ENCODE measurements at places on chromosomes 6 and 20. TPM values are rescaled to one million over a fixed set of nuclear protein-coding genes. Genes with fewer than 3 reads are reported as not detected.

The MRAP2 gene
- not detected for total RNA-seq

GRCh38 chr6:109260701-109261100, 121.6 kb downstream of the CD164 start:
- DNase-seq, result no peak

DNA sequence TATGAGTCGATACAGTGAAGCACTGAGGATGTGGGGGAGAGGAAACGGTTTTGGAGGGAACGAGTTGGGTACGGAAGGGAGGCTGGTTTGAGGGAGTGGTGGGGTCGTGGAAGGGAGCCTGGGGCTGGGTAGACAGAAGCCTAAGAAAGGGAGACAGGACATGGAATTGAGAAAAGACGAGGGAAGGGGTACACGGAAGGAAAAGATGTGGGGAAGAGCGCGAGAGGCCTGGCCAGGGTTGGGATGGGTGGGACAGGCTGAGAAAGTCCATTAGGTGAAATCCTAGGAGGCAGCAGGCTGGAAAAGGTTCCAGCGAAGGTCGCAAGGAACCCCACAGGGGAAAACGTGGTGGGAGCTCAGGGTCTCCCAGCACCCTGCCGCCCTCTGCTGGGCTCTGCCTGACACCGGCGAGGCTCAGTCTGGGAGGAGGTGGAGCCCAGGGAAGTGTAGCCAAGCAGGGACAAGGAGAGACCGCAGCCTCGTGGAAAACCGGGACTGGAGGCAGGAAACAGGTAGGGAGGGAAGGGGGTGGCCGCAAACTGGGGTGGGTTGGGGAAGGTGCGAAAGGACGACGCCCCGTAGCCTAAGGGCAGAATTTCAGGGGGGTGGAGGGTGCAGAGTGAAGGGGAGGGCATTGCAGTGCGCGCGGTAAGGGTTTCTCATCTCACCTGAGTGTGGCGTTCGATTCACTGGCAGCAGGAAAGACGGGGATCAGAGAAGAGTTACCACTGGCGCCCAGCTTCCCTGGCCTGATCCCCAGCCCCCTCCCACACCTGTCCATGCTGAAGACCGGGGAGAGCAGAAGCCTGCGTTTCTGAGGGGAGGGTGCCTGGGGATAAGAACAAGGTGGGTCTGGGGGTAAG, 4.3 kb downstream of the GABBR1 start:
- DNase-seq, result peak; percentile 44

DNA sequence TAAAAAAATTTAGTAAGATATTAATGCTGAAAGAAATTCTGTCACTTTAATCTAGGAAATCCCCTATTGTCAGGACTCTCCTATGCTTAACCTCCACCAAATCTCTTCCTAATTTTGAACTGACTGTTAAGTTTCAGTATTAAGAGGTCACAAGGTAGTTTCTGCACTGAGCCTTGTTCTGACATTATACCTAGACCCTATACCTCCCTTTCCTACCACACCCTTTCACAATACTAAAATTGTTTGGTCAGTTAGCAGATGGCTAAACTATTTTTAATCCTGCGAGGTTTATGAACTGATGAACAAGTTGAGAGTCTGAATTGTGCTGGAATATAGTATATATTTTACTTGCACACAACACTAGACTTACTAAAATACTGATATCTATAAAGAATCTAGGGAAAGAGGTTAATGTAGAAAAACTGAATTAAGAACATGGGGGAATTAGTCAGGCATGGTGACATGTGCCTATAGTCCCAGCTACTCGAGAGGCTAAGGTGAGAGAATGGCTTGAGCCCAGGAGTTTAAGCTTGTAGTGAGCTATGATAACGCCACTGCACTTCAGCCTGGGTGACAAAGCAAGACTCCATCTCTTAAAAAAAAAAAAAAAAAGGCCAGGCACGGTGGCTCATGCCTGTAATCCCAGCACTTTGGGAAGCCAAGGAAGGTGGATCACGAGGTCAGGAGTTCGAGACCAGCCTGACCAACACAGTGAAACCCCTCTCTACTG, 51.5 kb downstream of the HBS1L start:
- DNase-seq, result no peak

DNA sequence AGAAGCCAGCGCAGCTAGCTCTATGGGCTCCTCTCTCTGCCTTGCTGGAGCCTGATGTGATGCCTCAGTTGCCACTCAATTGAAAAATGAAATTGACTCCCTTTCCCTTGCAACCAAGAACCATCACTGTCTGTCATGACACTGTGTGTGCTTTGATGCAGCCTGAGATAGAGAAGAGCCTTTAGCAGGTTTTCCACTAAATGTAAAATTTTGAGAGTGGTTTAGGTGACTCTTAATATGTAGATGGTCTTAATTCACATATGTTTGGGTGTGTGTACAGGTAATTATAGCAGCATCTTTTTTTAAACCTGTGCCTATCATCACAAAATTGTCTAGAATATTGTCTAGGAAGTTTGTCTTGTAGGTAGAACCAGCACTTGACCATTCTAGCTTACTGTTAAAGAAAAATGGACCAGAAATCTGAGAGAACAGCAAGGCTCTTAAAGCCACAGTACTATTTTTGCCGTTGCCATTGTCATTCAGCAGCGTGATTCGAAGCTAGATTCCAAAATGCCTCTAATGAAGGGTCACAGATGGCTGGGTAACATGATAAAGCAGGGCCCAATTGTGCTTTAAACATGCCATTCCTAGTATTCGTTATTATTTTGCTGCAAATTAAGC, 1.3 kb downstream of the ARFGEF3 start:
- no peak for DNase-seq

- DNase-seq, result no peak
Observed at GRCh38 chr6:130503146-130503545, 137.3 kb downstream of the TMEM200A start.

GRCh38 chr6:169269180-169270076, 15.8 kb upstream of the THBS2 start:
- no peak for DNase-seq

The MTFR2 gene
- 1.2 TPM for total RNA-seq

DNA sequence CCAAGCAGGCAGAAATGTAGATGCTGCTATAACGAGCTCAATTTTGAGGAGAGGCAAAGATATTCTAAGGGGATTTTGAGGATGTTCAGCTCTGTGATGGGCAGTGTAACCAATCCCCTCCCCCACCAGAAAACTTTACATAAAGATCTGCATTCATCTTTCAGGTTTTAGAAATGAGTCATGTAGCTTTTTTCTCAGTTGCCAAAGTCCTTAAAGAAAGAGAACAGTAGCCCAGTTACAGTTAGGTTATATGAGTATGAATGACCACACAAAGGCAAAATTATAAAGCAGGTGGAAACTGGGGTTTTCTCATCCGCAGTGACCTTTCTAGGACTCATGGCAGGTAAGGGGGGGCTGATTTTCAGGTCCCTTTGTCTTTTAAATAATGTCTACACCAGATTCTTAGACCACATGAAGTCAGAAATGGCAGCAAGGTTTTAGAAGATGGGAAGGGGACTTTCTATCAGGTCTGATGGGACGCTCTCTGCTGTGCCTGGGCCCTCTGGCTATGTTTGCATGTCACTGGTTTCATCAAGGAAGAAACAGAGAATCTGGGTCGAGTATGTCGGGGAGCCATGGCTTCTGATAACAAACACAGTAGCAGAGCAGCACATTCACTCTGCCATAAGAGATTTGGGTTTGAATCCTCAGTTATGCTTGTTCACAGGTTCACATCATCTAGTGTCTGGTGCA, 94.7 kb downstream of the CLIC5 start:
- no peak for DNase-seq

DNA sequence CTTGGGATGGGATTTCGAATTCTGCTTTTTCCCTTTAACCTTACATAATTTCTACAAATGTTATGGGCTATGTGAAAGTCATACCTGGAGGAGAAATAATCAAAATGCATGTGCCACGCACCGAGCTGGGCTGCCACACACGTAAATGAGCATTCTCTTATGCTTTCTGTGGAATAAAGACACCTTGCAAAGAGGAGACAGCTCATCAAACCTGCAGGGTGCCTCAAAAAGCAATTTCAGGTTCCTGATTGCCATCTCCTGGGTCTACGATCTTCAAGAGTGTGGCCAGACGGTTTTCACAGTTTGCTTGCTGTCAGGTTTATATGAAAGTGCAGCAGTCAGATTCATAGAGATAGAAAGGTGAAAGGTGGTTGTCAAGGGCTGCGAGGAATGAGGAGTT, 36.6 kb downstream of the DUSP22 start:
- DNase-seq, result no peak

DNA sequence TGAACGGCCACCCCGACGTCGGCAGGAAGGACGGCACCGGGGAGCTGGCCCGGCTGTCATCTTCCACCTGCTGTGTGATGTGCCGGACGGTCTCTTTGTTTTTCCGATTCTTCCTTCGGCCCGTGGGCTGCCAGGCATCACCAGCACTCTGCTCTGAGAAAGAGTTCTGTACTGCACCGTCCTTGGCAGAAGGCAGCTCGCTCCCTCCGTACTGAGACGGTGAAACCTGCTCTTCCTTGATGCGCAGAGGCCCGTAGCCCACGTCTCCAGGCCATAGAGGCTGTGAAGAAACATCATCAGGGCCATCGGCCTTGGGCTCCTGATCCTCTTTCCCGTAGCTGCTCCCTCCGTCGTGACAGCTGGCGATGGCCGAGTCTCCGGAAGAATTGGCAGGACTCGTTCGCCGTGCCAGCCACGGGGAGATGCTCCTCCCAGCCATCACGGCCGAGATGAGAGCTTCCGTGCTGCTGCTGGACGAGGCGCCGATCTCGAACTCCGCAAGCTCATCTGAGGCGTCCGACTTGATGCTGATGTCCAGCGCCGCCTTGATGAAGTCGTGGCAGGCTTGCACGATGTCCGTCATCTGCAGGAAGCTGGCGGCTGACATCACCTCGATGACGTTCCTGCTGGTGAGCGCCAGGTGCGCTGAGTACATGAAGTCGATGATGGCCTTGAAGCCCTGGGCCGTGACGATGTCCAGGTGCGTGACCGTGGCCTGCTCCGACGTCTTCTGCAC, 41.1 kb downstream of the ZBTB46 start:
- DNase-seq, result no peak

- DNase-seq, result no peak
Observed at GRCh38 chr6:73801652-73802268, 105.8 kb downstream of the CD109 start.

GRCh38 chr20:61314326-61315010, 62.4 kb downstream of the CDH4 start:
- DNase-seq, result no peak

DNA sequence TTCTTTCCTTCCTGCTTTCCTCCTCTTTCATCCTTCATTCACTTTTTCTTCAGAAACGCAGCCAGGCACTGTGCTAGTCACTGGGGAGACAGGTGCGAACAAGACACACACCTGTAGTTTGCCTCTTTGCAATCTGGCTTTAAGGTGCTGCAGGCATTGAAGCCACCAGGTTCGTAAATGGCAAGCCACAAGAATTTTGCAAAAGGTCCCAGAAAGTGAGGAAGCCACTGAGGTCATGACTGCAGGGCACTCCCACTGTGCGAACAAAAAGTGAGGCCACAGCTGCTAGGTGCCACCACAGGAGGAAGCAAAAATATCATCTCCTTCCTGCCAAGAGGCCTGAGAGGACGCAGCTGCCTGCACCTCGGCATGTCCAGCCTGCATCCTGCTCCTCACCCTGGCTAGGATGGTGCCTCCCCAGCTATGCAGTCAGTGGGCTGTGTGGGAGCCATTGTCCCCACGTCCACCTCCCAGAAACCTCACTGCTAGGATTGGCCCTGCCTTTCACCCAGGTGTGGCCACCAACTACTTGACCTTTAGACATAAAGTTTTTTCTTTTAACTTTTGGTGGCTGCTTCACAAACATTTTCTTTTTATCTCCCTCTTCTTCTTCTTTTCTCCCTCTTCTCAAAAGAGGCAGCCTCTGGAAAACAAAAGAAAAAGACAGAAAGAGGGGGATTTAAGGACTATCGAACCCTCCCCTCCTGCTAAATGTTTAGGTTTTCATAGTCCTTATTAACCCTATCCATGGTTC, 230.8 kb downstream of the BCAS1 start:
- peak; percentile 80 for DNase-seq

DNA sequence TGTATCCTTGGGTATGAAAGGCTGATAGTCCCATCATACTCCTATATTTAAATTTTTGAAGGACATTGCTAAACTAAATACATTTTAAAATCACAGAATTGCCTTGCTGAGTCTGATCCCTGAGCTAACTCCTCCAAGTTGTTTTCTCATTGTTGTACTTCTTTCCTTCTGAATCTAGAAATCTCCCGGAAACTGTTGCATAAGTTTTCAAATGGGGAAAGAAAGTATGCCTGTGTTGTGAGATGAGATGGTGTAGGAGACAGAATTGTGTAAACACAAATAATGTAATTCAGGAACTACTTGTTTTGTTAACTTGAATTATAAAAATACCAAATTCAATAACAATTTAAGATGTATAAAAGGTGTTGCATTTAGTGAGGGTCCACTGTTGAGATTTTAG, 7.3 kb downstream of the PNRC1 start:
- no peak for DNase-seq

DNA sequence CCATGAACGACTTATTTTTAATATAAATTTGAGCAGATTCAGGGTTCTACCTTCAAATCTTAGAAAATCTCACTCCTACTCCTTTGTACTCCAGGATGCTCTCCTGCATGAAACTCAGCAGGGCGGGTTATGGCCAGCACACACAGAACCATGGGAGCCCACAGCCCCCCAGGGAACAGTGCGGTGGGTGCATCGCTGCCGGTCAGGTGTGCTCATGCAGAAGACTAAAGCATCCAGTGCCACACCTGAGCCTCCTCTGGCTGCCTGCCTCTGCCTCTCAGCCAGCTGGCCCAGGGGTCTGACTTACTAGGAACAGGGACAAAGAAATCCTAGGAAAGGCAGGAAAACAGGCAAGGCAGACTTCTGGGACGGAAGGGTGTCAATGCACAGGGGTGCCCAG, 31.8 kb downstream of the EZR start:
- no peak for DNase-seq

DNA sequence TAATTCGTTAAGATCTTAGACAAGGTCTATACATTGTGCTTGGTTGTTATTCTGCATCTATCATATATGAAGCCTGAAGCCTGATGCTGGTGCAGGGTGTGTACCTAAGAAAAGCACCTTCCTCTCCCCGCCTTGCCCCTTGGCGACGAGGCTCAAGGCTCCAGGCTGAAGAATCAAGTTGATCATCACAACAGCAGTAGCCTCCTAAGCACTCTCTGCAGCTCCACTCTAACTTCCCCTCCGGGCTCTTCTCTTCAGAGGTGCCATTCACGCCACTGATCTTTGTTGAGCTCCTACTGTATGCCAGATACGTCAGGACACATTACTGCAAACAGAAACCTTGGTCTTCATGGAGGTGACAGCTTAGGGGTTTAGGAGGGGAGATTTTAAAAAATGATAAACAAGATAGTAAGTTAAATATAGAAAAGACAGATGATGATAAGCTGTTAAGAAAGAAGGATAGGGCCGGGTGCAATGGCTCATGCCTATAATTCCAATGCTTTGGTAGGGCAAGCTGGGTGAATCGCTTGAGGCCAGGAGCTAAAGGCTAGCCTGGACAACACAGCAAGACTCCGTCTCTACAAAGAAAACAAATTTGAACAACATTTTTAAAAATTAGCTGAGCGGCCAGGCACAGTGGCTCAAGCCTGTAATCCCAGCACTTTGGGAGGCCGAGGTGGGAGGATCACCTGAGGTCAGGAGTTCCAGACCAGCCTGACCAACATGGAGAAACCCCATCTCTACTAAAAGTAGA, 38.4 kb upstream of the ZNF217 start:
- DNase-seq, result no peak

- DNase-seq, result no peak
Observed at GRCh38 chr6:51655517-51655916, 431.9 kb downstream of the PKHD1 start.
